ENCODE measurements at places on chromosomes 2 and 18. TPM values are rescaled to one million over a fixed set of nuclear protein-coding genes. Genes with fewer than 3 reads are reported as not detected.

DNA sequence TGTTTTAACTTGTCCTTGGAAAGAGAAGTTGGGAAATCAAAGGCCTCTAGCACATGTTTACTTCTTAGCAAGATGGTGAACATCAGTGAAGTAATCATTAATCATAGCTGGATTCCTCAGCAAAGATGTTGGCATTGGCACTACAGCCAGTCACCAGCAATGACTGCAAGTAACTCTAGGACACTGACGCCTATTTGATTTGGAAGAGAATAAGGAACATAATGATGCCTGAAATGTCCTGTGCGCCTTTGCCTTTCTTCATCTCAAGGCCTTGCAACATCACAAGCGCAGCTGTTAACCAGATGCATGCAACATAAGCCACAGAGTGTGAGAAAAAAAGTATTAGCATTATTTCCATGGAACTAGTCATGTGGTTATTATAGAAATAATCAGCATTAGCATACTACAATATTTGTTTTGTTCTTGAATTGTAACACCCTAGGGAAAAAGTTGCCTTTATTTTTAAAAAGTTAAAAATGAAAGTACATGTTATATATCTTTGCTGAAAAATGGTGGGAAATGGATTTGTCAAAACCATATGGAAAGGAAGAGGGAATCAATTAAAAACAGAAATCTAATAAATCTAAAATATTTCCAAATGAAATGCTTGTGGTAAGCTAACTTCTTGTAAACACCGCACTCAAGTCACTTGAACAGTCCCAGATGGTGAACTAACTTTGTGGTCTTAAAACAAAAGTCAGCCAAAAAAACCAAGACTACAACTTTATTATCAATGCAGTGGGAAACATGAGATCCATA, 55.6 kb downstream of the THADA start:
- no peak overlapping the region for H3K4me3 ChIP-seq
- H3K27me3 ChIP-seq: no peaks in the 10 kb centered on the region
- H3K4me1 ChIP-seq: peaks cover 25% of the 10 kb centered on the region
- H3K36me3 ChIP-seq: no peaks in the 10 kb centered on the region
- H3K27ac ChIP-seq: peak overlapping the region; percentile 41

- no peaks in the 10 kb centered on the region for H3K27me3 ChIP-seq
- no peak for DNase-seq
- H3K27ac ChIP-seq: no peak overlapping the region
- H3K4me3 ChIP-seq: no peak overlapping the region
- no peaks in the 10 kb centered on the region for H3K36me3 ChIP-seq
- no peaks in the 10 kb centered on the region for H3K4me1 ChIP-seq
These were observed 137.3 kb downstream of the TWIST2 start for GRCh38 chr2:238985041-238985729.

GRCh38 chr2:121659933-121660332, 10.7 kb upstream of the CLASP1 start:
- H3K4me3 ChIP-seq: no peak overlapping the region
- no peak for DNase-seq
- peaks cover 17% of the 10 kb centered on the region for H3K4me1 ChIP-seq
- H3K36me3 ChIP-seq: no peaks in the 10 kb centered on the region
- H3K27ac ChIP-seq: no peak overlapping the region
- no peaks in the 10 kb centered on the region for H3K27me3 ChIP-seq

DNA sequence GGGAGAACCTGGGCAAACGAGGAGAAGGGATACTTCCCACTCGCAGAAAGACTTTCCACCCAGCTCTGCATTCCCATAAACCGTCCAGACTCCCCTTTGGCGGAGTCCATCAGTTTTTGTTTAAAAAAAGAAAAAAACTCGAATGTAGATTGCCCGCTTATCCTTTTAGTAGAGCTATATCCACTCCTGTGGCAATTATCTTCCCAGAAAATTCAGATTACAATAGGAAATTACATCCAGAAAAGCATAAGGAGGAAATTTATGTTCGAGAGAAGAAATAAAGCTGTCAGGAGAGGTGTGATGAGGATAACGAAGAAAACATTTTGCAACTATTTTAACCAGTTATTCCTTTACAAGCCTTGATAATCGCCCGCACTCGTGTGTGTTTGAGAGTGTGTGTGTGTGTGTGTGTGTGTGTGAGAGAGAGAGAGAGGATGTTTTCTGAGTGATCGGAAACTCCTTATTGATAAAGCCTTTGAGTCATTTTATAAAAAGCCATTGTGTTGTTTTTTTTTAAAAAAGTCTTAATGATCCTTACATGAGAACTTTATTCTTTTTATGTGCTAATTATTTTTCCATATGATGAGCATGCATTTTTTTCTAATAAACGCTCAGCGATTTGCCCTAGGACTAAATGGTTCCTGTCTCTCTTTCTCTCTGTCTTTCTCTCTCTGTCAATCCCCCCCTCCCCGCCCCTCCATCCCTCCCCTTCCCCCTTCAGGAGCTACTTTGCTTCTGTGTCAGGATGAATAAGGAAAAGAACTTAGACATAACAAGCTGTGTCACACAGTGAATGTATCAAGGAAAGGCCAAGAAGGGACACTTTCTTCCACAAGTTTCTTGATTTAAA, 1.1 kb upstream of the PPP3R1 start:
- no peaks in the 10 kb centered on the region for H3K27me3 ChIP-seq
- H3K27ac ChIP-seq: peak overlapping the region; percentile 65
- peak; percentile 19 for DNase-seq
- no peaks in the 10 kb centered on the region for H3K36me3 ChIP-seq
- H3K4me3 ChIP-seq: peak overlapping the region; percentile 72

DNA sequence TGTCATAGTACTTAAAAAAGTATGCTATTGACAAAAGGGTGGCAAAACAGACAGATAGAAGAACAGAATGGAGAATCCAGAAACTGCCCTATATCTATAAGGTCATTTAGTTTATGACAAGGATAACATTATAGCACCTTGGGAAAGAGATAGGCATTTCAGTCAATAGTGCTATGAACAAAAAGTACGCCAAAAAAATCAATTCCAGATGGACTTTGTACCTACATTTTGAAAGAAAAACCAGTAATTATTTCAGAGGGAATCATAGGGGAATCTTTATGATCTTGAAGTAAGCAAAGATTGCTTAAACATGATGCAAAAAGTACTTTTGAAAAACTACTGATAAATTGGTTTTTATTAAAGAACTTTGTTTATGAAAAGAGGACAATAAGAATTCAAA, 59.9 kb upstream of the SETBP1 start:
- no peak overlapping the region for H3K4me3 ChIP-seq
- DNase-seq: no peak
- no peaks in the 10 kb centered on the region for H3K27me3 ChIP-seq
- H3K27ac ChIP-seq: no peak overlapping the region

DNA sequence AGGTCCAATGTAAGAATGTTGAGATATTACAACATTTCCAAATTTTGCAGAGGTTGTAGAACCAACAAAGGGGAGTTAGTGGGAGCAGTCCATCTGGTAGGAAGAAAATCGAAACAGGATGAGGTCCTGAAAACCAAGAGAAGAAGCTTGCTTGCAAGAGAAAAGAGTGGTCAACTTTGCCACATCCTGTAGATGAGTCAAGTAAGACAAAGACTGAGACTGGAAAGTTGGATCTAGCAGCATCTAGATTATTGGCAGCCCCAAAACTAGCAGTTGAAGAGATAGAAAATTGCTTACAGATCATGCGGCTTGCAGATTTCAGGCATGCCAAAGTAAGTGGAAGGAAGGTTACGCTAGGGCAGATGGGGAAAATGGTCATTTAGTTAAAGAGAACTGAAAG, 378.9 kb downstream of the GRB14 start:
- peaks cover 26% of the 10 kb centered on the region for H3K27me3 ChIP-seq
- H3K36me3 ChIP-seq: no peaks in the 10 kb centered on the region
- DNase-seq: no peak
- H3K4me1 ChIP-seq: no peaks in the 10 kb centered on the region
- no peak overlapping the region for H3K4me3 ChIP-seq

DNA sequence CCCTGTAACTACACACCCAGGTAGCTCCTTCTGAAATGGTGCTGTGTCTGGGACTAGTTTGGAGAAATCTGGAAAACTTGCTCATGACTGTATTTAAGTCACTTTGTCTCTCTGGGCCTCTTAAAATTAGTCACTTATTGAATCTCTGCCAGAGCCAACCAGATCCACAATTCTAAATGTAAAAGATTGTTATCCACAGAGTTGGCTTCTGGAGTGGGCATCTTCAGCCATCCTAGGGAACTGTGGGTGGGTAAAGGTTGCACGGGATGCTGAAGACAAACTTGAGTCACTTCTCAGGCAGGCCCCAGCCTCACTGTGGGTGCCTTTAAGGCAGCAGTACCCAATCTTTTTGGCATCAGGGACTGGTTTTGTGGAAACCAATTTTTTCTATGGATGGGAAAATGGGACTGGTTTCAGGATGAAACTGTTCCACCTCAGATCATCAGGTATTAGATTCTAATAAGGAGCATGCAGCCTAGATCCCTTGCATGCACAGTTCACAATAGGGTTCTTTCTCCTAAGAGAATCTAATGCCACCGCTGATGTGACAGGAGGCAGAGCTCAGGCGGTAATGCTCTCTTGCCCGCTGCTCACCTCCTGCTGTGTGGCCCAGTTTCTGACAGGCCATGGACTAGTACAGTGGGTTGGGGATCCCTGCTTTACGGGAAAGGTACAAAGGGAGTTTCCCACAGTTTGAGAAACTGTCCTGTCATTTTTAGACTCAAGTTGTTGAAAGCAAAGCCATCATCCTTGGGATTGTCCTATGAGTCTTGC, 98.3 kb upstream of the SPRED2 start:
- DNase-seq: peak; percentile 87
- H3K4me3 ChIP-seq: no peak overlapping the region
- H3K27ac ChIP-seq: peak overlapping the region; percentile 16
- peaks cover 14% of the 10 kb centered on the region for H3K4me1 ChIP-seq
- H3K36me3 ChIP-seq: no peaks in the 10 kb centered on the region

DNA sequence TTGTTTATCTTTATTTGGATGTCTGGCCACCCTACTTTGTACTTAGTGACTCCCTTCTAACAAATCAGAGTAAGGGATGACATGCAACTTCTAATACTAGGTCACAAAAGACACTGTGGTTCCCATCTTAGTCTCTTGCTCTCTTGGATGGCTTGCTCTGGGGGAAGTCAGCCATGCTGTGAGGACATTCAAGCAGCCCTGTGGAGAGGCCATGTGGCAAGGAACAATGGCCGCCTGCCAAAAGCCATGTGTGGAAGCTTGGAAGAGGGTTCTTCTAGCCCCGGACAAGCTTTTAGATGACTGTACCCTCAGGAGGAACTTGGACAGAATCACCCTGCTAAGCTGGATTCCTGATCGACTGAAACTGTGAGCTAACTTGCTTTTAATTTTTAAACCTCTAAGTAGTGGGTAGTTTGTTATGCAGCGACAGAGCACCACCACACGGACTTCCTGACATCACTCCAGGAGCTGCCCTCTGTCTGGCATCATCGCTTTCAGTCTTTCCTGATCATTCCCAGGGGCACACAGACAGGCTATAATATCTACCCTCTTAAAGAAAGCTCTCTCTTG, 116.8 kb upstream of the ODC1 start:
- H3K27me3 ChIP-seq: no peaks in the 10 kb centered on the region
- H3K4me3 ChIP-seq: no peak overlapping the region
- H3K27ac ChIP-seq: no peak overlapping the region

DNA sequence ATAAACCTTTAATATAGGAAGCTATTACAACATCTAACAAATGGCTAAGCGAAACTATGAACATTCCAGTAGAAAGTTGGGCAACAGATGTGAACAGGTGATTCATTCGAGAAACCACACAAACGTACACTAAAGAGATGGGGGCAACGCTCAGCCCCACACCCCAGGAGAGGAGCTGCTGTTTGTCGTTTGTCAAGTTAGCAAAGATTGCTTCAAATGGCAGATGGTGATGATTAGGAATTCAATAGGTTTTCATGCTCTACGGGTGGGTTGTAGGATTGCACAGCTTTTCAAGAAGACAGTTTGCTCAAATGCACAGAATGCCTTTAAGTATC, 154.7 kb upstream of the HDAC4 start:
- H3K27me3 ChIP-seq: peaks cover 49% of the 10 kb centered on the region
- no peak overlapping the region for H3K27ac ChIP-seq
- no peaks in the 10 kb centered on the region for H3K36me3 ChIP-seq
- no peak overlapping the region for H3K4me3 ChIP-seq
- no peaks in the 10 kb centered on the region for H3K4me1 ChIP-seq
- DNase-seq: no peak

- H3K27me3 ChIP-seq: no peaks in the 10 kb centered on the region
- peaks cover 14% of the 10 kb centered on the region for H3K4me1 ChIP-seq
- peak overlapping the region; percentile 97 for H3K27ac ChIP-seq
- peak overlapping the region; percentile 95 for H3K4me3 ChIP-seq
- H3K36me3 ChIP-seq: no peaks in the 10 kb centered on the region
These were observed 793 bp downstream of the NR4A2 start for GRCh38 chr2:156331572-156332283.

GRCh38 chr18:79406708-79407107, 11.0 kb downstream of the NFATC1 start:
- H3K27me3 ChIP-seq: no peaks in the 10 kb centered on the region
- no peak overlapping the region for H3K27ac ChIP-seq
- H3K4me3 ChIP-seq: no peak overlapping the region
- H3K4me1 ChIP-seq: peaks cover 28% of the 10 kb centered on the region
- no peak for DNase-seq
- no peaks in the 10 kb centered on the region for H3K36me3 ChIP-seq

DNA sequence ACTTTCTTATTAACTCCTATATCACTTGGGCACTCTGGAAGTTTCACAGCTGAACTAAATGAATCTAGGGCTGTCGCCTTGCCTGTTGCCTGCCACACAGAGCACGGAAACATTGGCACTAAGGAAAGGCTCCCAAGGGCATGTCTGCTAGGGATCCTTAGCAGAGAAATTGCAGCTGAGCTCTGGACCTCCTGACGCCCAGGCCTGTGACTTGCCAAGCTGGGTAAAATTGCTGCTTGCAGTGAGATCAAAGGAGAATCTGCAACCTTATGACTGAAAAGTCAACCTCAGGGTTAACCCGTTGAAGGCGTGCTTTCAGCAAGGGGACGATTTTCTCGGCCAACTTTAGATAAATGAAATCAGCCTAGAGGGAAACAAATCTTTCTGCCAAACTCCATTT, 189.8 kb downstream of the NCK2 start:
- no peak for DNase-seq
- no peaks in the 10 kb centered on the region for H3K36me3 ChIP-seq
- no peak overlapping the region for H3K27ac ChIP-seq
- no peaks in the 10 kb centered on the region for H3K4me1 ChIP-seq
- no peak overlapping the region for H3K4me3 ChIP-seq

DNA sequence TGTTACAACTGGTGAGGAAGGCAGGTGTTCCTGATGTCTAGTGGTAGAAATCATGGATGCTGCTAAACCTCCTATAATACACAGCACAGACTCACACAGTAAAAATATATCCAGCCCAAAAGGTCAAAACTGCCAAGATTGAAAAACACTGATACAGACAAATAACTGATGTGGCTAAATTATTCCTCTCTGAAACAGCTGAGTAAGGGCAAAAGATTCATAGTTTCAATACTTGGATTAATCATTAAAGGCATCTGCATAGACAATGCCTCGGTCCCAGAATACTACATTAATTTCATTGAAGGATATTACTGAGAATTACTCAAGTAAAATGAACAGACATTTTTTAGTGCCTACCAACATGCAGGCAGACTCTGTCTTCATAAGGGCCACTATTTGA, 180.7 kb upstream of the CRIM1 start:
- peaks cover 4% of the 10 kb centered on the region for H3K27me3 ChIP-seq
- no peak overlapping the region for H3K4me3 ChIP-seq
- no peaks in the 10 kb centered on the region for H3K36me3 ChIP-seq
- H3K27ac ChIP-seq: no peak overlapping the region
- H3K4me1 ChIP-seq: no peaks in the 10 kb centered on the region

SCYGR4 gene
- not detected for total RNA-seq

PDE1A gene
- total RNA-seq: not detected

SLC9A4 gene
- total RNA-seq: 0.04 TPM

LONRF2 gene
- 1.1 TPM for total RNA-seq

KLHL30 gene
- not detected for total RNA-seq
